ENCODE measurements at places on chromosomes 12 and 14.

DNA sequence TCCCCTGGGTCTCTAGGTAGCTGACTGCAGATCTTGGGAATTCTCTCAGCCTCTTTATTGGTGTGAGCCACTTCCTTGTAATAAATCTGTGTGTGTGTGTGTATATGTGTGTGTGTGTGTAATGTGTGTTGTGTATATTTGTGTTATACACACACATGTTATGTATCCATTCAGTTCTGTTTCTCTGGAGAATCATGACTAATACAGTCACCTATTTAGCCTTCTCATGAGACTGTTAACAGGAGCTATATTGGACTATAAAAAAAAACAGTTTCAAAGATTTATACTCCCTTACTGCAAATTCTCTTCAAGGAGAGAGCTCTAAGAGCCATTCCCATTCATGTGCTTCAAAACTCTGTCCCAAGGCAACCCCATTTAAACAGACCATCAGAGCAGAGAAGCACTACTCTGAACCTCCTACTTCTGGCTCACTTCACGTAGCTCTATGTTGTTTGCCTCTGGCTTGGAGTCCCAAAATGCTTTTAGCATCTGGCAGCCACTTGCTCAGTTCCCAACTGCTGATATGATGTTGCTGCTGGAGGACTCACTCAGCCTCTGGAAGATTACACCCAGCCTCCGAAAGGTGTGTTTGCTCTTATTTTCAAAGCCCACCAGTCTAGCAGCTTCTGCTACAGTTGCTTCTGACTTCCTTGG is 48.7 kb upstream of the KITLG start:
- DNase-seq: no peak

DNA sequence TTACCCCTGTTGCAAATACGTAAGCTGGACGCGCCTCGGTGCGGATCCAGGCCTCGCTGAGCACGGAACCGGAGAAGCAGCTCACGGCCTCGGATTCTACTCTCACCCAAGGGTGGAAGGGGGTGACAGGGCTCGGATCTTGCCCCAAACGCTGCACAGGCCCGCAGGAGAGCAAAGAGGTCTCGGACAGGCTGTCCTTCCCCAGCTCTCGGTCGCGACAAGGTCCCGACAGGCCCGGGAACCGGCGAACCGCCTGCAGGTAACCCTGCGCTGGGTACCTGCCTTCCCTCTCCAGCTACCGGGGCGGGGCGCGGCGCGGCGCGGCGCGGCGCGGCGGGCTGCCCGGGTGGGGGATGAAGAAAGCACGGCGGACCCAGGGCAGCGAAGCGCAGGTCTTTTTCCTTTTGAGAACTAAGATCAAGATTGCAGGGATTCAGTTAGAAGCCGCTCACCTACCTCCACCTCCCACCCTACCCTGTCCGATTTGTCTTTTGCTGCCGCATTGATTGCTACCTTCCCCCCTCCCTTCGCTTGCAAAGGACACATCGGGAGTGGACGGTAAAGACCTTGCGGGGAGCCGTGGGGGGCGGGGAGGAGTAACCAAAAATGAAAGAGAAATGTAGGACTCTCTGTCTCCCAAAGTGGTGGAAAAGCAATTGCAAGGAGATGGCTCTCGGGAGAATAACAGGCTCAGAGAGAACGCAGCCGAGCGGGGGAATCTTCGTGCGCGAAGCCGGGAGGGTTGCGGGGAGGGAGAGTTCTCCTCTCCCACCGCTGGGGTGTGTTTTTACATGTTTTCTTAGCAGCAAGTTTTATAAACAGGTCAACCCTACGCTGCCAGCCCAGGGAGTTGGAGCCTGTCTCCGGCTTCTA is 8.4 kb upstream of the TBX3 start:
- no peak for DNase-seq

GRCh38 chr14:51846631-51847488 is 13.6 kb upstream of the GNG2 start:
- DNase-seq: peak; percentile 92

- DNase-seq: no peak
Observed at GRCh38 chr14:92959761-92960680, 37.1 kb downstream of the CHGA start.

GRCh38 chr12:52087961-52088820 is 8.7 kb downstream of the SMIM41 start:
- DNase-seq: peak; percentile 45

DNA sequence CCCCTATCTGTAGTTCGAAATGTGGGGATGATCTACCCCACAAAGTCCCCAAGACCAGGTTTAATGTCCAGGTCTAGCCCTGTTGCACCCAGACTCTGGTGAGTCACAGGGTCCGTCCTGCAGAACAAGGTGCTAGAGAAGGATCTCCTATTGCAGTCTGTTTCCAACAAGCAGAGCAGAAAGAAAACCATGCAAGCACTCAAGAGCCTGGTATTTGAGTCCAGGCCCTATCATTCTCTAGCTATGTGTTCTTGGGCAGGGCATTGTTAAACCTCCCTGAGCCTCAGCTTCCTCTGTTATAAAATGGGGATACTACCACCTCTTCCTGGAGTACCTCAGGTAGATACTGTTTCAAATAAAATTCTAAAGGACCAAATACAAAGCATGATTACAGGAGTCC is 24.4 kb downstream of the MAP3K9 start:
- DNase-seq: no peak

DNA sequence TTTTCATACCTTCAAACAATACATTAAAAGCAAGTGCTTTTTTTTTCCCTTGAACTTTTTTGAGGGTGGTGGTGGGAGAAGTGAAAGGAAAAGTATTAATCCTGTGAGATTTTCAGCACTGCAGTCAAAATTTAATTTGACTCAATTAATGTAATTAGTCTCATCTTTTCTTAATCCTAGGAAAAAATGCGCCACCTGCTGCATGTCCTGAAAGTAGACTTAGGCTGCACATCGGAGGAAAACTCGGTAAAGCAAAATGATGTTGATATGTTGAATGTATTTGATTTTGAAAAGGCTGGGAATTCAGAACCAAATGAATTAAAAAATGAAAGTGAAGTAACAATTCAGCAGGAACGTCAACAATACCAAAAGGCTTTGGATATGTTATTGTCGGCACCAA is 52.2 kb downstream of the SPATA7 start:
- DNase-seq: no peak

GRCh38 chr12:86712425-86712843 is 456.2 kb upstream of the MGAT4C start:
- no peak for DNase-seq

DNA sequence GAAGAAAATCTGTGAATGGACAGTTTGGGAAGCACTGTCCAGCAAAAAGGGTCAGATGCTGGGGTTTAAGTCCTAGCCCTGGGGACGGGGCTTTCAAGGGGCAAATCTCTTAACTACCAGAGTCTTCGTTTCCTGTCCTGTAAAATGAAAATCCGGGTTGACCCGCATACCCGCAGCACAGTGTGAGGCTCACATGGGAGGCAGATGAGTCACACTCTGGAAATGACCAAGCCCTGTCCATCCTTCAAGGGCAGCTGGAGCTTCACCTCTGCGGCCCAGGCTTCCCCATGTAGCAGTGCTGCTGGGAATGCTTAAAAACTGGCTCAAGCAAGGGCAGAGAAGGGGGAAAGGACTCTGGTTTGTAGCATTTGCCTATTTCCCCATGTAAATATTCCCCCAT is 19.0 kb downstream of the FAM181A start:
- DNase-seq: no peak

DNA sequence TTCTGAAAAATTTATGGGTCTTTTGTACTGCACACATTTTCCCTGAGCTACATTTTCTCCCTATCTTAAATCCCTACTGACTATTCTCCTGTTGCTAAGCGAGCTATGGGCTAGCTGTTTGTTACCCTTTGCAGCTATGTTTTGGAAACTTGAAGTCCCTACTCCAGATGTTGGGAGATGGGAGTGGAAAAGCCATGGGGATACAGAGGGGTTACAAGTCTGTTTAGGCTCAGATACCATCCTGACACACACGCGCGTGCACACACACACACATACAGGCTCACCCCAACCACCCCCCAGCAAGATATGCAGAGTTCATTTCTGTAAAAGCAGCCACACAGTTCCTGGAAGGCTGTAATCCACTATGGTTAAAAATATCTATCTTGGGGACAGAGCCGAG is 15.8 kb downstream of the ATP5MC2 start:
- no peak for DNase-seq

- DNase-seq: no peak
Observed at GRCh38 chr12:104282109-104282508, 21.4 kb upstream of the EID3 start.

GRCh38 chr14:103859416-103860202 is 12.2 kb upstream of the PPP1R13B start:
- DNase-seq: no peak

DNA sequence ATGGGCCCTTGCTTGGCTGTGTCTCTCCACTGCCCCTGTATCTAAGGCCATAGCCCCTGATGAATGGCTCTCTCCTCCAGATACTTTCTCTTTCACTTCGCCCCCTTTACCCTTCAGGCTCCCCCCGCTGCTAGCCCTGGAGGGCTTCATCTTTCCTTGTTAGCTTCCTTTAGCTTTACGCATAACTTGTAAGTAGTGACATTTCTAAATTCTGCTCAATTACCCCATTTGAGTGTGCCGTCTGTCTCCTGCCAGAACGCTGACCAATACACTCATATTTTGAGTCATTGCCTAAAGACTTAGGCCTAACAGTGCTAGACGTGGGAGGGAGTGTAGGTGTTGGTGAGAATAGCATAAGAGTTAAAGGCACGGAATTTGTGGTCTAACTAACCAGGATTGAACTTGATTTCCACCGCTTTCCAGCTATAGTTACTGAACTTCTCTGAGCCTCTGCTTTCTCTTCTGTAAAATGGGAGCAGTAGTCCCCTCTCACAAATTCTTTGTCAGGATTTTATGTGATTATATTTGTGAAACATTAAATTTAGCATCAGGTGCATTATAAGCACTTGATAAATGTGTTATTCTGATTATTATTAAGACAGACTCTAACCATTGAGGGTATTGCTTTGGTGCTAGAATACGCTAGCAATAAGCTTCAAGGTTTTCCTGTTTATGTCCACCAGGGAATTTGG is 129.3 kb downstream of the ZFP36L1 start:
- DNase-seq: peak; percentile 78

- DNase-seq: no peak
Observed at GRCh38 chr14:21120686-21121085, 19.8 kb downstream of the TMEM253 start.

DNA sequence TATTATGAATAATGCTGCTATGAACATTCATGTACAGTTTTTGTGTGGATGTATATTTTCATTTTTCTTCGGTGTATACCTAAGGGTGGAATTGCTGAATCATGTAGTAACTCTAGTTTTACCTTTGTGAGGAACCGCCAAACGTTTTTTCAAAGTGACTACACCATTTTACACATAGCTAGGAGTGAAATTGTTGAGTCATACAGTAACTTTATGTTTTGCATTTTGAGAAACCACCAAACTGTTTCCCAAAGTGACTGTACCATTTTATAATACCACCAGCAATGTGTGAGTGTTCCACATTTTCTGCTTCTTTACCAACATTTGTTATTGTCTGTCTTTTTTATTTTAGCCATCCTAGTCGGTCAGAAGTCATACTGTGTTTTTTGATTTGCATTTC is 3.1 kb upstream of the TPH2 start:
- no peak for DNase-seq

GRCh38 chr14:76696791-76697190 is 64.5 kb upstream of the VASH1 start:
- peak; percentile 26 for DNase-seq

- DNase-seq: no peak
Observed at GRCh38 chr14:101174980-101175606, 271.6 kb upstream of the RTL1 start.

GRCh38 chr14:69091006-69091405 is 61.9 kb downstream of the DCAF5 start:
- DNase-seq: no peak

GRCh38 chr14:54572316-54572715 is 5.4 kb downstream of the SAMD4A start:
- no peak for DNase-seq

- no peak for DNase-seq
Observed at GRCh38 chr14:94689985-94690400, 77.8 kb downstream of the SERPINA3 start.

DNA sequence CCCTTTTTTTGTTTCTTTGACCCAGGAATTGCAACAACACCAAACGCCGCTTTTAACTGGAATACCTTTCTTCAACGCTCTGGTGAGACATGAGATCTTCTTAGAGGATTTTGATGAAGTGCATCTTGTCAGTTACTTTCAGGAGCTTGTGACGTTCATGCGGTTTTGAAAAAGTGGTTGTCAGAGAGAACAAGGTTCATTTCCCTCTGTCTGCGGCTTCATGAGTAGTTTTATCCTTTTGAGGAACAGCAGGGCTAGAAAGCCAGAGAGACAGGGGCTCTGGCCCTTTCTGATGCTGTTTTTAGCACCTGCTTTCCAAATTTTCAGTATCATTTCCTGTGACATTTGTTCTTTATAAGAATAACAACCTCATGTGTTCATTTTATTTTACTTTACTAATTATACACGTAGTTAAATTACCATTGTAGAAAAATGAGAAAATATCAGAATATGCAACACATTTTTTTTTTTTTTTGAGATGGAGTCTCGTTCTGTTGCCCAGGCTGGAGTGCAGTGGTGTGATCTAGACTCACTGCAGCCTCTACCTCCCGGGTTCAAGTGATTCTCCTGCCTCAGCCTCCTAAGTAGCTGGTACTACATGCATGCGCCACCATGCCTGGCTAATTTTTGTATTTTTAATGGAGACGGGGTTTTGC is 61.8 kb downstream of the GLT1D1 start:
- DNase-seq: peak; percentile 59

DNA sequence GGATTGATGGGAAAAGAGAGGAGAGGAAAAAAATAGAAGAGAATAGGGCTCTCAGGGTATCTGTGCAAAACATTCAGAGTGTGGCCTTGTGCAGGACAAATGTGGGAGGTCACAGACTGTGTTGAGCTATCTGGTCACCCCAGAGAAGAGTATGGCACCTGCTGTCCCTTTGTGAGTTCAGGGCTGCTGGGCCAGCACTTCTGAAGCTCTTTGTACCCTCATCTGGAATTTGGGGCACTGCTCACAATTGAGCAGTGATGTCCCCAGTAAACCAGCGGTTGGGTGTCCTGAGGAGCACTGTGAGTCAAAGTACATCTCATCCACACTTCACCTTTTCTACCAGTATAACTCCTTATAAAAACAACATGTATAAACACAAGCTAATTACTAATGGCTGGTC is 2.6 kb upstream of the KRT81 start:
- DNase-seq: peak; percentile 19

- no peak for DNase-seq
Observed at GRCh38 chr14:55333711-55334485, 62.7 kb downstream of the FBXO34 start.

DNA sequence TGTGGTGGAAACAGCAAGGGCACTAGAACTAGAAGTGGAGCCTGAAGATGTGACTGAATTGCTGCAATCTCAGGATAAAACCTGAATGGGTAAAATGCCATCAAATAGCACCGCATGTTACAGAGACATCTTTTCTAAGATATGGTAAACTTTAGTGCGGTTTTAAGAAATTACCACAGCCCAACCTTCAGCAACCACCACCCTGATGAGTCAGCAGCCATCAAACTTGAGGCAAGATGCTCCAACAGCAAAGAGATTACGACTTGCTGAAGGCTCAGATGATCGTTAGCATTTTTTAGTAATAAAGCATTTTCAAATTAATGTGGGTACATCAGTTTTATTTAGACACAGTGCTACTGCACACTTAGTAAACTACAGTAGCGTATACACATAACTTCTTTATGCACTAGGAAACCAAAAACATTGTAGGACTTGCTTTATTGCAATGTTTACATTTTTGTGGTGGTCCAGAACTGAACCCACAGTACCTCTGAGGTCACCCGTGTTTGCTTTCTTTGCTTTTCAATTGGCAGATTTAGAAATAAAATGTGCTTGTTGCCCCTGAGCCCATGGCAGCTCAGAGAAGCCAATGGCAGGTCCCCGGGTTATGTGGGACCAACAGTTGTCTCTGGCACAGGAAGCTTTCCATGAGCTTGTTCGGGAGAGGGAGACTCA is 15.9 kb downstream of the GOLGA3 start:
- DNase-seq: no peak

All from activated CD8-positive, alpha-beta memory T cell treated with anti-CD3 and anti-CD28 coated beads for 24 hours (primary cell).